Left renal cortex interstitium (tissue), 4 donors: ENCODE measurements at places on chromosomes 6 and 20.

DNA sequence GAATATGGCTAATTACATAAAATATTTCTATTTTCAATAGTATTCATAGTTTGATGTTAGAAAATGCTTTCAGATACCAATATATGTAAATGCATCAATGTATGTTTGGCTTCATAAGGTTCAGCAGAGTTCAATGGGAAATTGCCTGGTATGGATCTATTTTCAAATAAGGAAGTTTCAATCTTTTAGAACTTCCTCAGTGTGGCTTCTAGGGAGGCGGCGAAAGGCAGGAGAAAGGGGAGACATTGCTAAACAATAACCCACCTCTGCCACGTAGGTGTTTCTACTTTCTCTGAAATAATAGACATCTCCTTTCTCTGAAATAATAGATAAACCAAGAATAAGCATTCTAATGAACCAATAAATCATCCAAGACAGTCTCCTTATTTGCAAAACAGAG, 237.7 kb upstream of the RAB32 start:
- no peak for DNase-seq

DNA sequence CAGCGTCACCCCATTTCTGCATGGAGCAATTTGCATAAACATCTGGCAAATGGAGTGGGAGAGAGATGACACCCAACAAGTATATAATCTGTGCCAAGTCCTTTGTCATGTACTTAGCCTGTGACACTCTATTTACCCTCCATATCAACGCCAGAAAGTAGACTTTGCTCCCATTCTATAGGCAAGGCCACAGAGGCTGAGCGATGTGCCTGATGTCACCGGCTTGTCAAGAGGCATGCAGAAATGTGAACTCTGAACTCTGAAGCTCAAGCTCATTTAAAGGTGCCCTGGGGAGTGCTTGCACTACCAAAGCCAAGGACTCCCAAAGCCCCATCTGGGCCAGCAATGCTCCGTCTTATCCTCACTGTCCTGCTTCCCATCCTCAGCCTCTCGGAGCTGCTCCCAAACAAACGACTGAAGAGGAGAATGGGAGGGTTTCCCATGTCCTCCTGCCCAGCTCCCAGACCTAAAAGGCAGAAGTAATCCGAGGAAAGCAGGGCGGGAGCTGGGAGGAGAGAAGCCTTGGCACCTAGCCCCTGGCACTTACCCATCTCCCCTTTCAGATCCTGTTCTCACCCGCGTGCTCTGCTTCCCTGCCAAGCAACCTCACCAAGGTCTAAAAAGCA, 9.2 kb downstream of the CPNE5 start:
- no peak for DNase-seq

- DNase-seq, result no peak
Observed at GRCh38 chr6:162751211-162751859, 23.6 kb downstream of the PACRG start.

DNA sequence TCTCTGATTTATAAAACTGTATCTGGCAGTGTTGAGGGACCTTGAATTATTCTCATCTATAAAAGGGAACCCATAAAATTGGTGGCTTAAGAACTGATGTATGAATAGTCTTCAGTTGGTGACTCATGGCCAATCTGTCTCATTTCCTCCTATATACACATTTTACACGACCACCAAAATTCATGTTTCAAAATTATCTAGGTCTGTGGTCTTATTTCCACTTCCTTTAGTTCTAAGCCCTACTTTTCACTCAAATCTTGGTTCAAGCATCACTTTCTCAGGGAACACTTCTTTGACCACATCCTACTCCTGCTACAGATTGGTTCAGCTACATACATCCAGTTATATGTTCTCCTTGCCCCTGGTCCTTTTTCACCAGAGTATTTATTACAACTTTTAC, 18.6 kb upstream of the ENPP1 start:
- no peak for DNase-seq

- DNase-seq, result no peak
Observed at GRCh38 chr6:37459981-37460800, 27.2 kb downstream of the CMTR1 start.

GRCh38 chr6:18034798-18035202, 47.4 kb upstream of the KIF13A start:
- DNase-seq, result no peak
